Activated CD4-positive, alpha-beta T cell treated with anti-CD3 and anti-CD28 coated beads for 36 hours (primary cell): ENCODE measurements at places on chromosomes 16 and 17.

DNA sequence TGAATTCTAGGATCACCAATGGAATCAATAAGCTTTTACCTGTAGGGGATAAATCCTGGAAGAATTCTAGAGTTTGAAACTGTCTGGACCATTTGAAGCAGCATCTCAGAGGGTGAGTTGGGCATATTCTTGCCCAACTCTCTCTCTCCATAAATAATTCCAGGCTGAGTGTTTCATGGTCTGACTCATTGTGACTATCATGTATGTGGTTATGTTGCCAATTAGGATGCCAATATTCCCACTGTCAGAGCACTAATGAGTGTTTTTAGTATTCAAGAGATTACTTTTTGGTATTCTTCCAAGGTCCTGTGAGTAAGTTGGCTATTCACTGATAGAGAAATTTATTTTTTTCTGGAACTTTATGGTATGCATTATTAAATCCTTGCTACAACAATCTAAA is 456.9 kb downstream of the TOX3 start:
- no peaks in the 10 kb centered on the region for H3K36me3 ChIP-seq
- no peaks in the 10 kb centered on the region for H3K4me1 ChIP-seq
- no peak overlapping the region for H3K4me3 ChIP-seq
- H3K27ac ChIP-seq, result no peak overlapping the region
- H3K27me3 ChIP-seq, result no peaks in the 10 kb centered on the region
- no peak for DNase-seq

DNA sequence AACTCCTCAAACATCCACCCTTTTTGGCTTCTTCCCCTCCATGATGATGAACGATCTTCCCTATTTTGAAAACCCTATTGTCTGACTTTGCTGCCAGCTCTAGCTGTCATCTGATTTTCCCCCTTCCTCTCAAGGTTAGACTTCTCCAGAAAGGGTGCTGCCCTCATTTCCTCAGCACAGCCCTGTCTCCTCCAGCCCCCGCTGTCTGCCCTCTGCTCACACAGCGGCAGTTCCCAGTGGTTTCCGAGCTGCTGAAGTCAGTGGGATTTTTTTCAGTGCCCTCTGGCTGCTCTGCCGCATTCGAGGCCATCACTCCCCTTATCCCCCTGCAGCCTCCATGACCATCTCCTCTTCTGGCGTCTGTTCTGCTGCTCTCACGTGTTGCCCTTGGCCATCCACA is 26.6 kb upstream of the C17orf107 start:
- H3K27me3 ChIP-seq, result no peaks in the 10 kb centered on the region
- no peak overlapping the region for H3K27ac ChIP-seq
- no peak overlapping the region for H3K4me3 ChIP-seq
- no peaks in the 10 kb centered on the region for H3K4me1 ChIP-seq
- DNase-seq, result no peak
- H3K36me3 ChIP-seq, result peaks cover 5% of the 10 kb centered on the region

DNA sequence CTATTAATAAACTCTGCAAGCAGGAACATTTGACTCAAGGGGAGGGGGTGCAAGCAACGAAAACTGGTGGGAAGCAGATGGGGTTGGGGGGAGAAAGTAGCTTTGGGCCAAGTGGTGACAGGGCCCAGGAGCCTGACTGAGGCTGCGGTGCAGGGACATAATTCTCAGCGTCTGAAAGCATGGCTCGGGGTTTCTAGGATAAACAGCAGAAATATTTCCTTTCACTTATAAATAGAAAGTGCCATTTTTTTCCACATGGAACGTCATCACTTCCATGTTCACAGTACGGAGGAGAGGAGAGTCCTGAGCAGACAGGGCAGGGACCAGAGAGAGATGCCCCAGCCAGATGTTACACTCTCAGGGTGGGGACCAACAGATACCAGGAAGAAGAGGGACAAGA is 197.1 kb downstream of the ZFHX3 start:
- H3K4me1 ChIP-seq, result no peaks in the 10 kb centered on the region
- H3K27ac ChIP-seq, result no peak overlapping the region
- no peak overlapping the region for H3K4me3 ChIP-seq
- H3K27me3 ChIP-seq, result no peaks in the 10 kb centered on the region

- DNase-seq, result no peak
- H3K27ac ChIP-seq, result no peak overlapping the region
- H3K4me1 ChIP-seq, result no peaks in the 10 kb centered on the region
Observed at GRCh38 chr16:66446737-66447136, 19.6 kb downstream of the BEAN1 start.

DNA sequence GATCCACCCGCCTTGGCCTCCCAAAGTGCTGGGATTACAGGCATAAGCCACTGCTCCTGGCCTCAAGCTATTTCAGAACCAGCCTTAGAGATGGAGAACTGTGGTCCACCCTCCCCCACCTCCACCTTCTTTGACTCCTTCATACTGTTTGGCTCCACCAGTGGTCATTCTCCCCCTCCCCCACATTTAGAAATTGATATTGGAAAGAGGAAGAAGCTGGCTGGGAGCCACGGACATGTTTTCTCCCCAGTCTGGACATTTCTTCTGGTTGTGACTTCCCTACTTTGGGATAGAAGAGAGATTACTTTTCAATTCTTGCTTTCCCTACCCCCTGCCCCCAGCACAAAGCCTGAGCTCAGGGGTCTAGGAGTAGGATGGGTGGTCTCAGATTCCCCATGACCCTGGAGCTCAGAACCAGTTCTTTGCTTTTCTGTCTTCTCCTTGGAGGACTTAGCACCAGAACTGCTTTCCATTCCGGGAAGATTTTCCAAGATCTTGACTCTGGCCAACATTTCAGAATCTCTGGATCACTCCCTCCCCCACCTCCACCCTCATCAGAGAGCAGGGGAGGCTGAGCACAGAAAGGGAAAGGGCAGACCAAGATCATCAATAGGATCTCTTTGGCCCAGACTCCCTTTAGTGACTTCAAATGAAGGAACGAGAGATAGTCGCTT is 16.3 kb downstream of the CAVIN1 start:
- DNase-seq, result no peak
- H3K4me3 ChIP-seq, result no peak overlapping the region
- H3K27ac ChIP-seq, result no peak overlapping the region
- H3K4me1 ChIP-seq, result peaks cover 19% of the 10 kb centered on the region

DNA sequence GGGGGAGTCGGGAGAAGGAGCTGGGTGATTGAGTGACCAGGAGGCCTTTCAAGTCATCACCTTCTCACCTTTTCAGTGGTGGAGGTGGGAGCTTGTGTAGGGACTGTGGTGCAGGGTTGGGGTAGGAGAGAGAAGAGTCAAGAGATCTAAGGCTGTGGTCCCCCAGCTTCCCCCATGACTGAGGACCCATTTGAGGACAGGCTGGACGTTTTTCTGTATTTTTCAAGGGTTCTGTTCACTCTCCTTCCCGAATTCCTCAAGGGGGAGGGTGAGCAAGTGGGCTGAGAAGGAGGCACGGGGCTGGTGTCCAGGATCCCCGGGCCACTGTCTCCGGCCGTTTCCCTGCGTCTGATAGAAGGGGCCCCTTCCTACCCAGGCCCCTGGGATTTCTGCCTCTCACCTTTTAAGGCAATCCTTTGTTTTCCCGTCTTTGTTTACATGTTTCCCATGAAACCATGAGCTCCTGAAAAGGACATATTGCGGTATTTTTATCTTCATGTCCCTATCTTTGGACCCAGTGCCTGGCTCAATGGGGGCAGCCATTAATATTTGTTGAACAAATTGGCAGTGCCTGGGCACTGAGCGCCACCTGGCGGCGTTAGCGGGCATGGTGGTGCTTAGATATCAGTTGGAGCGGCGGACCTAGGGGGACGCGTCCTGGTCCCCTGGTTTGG is 9.2 kb upstream of the CD300A start:
- DNase-seq, result peak; percentile 83
- H3K4me3 ChIP-seq, result no peak overlapping the region
- no peaks in the 10 kb centered on the region for H3K36me3 ChIP-seq
- no peak overlapping the region for H3K27ac ChIP-seq
- peaks cover 6% of the 10 kb centered on the region for H3K27me3 ChIP-seq

- no peaks in the 10 kb centered on the region for H3K36me3 ChIP-seq
- DNase-seq, result peak; percentile 88
- peak overlapping the region; percentile 11 for H3K27ac ChIP-seq
- H3K27me3 ChIP-seq, result peaks cover 6% of the 10 kb centered on the region
- H3K4me3 ChIP-seq, result peak overlapping the region; percentile 22
Observed at GRCh38 chr17:4573669-4574068, 10.7 kb upstream of the SMTNL2 start.
